ENCODE measurements at places on chromosomes 2 and 18.

- DNase-seq: no peak
These were observed 127.3 kb downstream of the DIS3L2 start for GRCh38 chr2:232088771-232089170.

GRCh38 chr18:2508155-2508554 is 63.1 kb downstream of the METTL4 start:
- DNase-seq: no peak

DNA sequence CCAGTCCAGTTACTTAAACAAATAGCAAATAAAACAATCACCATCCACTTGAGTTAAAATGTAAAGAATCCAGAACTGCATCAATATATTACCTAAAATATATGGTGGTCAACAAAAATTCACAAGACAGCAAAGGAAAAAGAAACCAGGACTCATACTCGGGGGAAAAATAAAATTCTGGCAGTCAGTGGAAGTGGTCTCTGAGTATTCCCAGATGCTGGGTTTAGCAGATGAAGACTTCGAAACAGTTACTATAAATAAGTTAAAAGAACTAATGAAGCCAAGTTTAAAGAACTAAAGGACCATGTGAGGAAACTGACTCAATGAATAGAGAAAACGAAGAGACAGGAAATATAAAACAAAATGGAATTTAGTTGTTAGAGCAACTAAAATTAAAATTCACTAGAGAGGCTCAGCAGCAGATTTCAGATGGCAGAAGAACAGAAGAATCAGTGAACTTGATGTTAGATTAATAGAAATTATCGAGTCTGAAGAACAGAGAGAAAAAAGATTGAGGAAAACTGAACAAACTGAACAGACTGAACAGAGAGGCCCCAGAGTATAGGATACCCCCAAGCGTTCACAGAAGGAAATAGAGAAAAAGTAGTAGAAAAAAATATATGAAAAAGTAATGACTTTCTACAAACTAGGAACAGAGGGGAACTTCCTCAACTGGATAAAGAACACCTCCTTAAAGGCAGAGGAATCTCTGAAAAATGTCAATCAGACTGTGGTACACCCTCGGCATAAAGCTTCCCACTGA is 27.9 kb downstream of the MGAT4A start:
- DNase-seq: no peak

DNA sequence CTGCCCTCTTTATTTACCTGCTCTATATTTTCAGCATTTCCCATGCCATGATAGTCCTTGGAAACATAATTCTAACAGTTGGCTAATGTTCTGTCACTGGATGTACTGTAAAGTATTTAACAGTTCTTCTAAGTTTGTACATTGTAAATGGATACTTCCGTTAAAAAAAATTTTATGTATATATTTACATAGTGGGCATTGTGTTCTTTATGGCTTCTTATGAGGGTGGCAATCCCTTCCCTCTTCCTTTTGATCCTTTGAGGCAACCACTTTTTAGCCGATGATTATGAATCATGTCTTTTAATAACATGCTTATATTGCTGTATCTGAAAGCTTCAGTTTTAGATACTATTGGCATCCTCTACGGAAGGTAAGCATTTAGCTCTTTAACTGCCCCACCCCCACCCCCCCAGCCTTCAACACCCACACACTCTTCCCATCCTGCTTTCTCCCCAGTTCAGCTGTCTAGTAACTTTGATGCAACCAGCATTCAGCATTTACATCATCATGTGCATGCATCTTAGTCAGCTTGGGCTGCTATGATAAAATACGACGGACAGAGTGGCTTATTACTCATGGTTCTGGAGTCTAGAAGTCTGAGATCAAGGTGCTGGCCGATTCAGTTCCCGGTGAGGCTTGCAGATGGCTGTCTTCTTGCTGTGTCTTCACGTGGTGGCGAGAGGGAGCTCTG is 21.0 kb upstream of the EDAR start:
- DNase-seq: no peak

DNA sequence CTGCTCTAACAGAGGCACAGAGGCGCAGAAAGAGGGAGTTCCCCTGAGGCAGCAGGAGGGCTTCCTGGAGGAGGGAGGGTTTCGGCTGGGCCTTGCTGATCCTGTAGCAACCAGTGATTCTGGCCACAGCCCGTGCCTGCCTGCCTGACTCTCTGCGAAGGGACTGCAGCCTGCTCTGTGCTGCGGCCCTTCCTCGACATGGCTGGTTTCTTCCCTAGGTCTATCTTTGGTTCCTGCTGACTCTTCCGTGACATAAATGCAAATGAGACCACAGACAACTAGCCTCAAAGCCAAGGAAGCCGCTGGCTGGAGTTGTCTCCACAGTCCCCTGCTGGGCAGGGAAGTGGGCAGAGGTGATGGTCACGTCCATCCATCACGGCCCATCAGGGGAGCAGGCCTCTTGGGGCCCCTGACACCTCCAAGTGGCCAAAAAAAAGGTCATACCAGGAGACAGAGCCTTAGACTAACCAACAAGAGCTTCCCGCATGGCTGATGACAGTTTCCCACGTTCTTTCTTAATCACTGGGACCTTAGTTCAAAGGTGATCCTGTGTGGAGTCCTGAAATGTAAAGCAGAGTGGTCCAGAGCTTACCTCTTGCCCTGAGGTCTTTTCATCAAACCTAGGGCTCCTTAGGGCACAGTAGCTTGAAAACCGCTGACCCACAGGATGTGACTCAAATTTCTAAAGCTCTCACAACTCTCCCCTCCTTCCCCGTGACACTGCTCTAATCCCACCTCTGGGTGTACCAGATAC is 55.3 kb downstream of the HS1BP3 start:
- peak; percentile 77 for DNase-seq

DNA sequence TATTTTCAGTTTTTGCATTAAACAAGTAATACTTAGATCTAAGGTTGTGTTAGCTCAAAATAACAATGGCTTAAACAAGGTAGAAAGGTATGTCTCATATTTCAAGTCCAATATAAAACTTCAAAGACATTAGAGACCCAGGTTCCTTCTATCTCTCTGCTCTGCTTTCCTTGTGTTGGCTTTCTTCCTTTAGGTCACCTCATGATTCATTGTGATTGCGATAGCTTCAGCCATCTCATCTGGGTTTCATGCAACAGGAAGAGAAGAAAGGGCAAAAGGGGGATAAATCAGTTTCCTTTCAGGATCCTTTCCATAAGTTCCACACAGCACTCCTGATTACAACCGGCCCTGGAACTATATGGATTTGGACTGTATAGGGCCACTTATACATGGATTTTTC is 16.0 kb upstream of the TBR1 start:
- DNase-seq: no peak
